ENCODE measurements at places on chromosomes 3 and 15. TPM values are rescaled to one million over a fixed set of nuclear protein-coding genes. Genes with fewer than 3 reads are reported as not detected.

The TRH gene
- not detected for total RNA-seq

The CLDN18 gene
- not detected for total RNA-seq

The VIPR1 gene
- 4.2 TPM for total RNA-seq

The IL16 gene
- total RNA-seq = 0.79 TPM

The RBMS3 gene
- total RNA-seq = 5.9 TPM

The RBPMS2 gene
- total RNA-seq = not detected

The PCBP4 gene
- 15.3 TPM for total RNA-seq

The SEC61A1 gene
- total RNA-seq = 202 TPM

The GABPB1 gene
- 85.0 TPM for total RNA-seq

GRCh38 chr3:126310816-126311215 lies 46.4 kb downstream of the KLF15 start:
- DNase-seq = no peak

- DNase-seq = peak; percentile 89
Measured at GRCh38 chr15:99305761-99306505, 54.7 kb downstream of the LRRC28 start.

DNA sequence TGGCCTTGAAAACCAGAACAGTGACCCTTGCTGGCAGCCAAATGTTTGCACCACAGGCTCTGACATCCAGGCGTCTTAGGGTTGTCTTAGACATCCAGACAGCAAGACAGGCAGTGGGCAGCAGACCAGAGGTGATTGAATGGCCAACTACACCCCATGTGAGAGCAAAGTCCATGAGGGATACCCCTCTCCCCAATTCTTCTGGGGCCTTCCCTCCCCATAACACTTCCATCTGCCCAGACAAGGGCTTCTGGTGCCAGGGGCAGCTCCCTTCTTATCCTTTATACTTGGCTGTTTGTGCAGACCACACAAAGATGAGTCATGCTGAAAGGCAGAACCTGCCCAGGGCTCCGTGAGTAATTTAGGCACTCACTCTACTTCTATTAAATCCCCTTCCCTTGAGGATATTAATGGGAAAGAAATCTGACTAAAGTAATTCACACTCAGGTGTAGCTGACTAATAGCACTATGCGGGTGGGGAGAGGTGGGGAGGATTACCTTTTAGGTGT lies 257.9 kb downstream of the UACA start:
- DNase-seq = peak; percentile 99

- DNase-seq = peak; percentile 74
Measured at GRCh38 chr3:171459942-171460724, at the start of gene TNIK. Gene TNIK (minus strand): TSS chr3:171460405. CDS start chr3:171460063, 342 bp downstream.

GRCh38 chr3:29764041-29764440 lies 483.2 kb downstream of the RBMS3 start:
- peak; percentile 46 for DNase-seq

GRCh38 chr3:78895528-78895927 lies 872.3 kb downstream of the ROBO1 start:
- DNase-seq = no peak

DNA sequence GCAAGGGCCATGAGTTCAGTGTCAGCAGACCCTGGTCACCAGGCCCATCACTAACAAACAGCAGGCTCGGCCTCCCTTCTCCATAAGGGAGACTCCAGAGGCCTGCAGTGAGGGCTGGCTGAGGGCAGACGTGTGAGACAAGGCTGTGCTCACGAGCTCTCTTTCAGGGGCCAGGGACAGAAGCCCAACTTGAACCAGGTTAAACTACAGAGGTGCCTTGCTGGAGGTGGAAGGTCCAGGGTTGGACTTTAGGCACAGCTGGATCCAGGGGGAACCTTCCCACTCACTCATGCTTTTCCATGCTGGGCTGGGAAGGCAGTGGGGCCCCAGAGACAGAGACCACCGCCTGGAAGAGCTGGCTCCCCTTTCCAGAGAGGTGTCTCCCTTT lies 19.0 kb downstream of the CFAP100 start:
- DNase-seq = no peak

GRCh38 chr3:178474526-178474925 lies 61.7 kb upstream of the KCNMB2 start:
- DNase-seq = no peak

DNA sequence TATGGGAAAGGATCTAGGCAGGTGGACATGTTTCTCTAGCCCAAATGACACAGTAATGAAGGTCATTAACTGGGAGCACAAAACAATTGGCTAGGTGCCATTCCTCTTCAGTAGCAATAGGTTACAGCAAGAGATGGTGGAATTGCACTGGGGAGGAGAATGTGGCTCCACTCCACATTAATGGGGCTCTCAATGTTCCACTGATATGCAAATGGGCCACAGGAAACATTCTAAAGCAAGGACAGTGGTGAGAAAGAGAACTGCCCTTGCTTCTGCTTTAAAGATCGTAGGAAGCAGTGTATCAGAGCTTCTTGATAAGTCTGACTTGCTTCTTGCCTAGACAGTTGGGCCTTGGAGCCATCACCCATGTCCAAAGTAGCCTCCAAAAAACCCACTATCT lies 271.4 kb upstream of the PPP2R3A start:
- no peak for DNase-seq

DNA sequence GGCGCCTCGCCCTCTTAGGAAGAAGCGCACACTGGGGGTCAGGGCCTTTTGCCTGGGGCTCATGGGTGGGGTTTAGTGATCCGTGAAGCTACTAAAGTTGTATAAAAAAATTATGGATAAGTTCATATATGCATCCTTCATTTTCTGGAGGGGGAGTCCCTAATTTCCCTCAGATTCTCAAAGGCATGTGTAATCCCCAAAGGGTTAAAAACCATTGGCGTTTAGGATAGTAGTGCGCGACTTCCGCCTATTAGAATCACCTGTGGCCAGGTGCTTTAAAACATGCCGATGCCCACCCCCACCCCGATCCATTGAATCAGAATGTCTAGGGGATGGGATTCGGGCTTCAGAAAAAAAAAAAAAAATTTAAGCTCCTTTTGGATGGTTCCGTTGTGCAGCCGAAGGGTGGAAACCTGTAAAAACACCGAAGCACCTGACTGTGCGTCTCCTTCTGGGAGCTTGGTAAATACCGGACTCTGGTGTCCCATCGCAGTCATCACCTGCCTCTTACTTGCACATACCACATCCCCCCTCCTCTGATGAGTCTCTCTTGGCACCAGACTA lies 570 bp downstream of the APH1B start:
- DNase-seq = peak; percentile 26

DNA sequence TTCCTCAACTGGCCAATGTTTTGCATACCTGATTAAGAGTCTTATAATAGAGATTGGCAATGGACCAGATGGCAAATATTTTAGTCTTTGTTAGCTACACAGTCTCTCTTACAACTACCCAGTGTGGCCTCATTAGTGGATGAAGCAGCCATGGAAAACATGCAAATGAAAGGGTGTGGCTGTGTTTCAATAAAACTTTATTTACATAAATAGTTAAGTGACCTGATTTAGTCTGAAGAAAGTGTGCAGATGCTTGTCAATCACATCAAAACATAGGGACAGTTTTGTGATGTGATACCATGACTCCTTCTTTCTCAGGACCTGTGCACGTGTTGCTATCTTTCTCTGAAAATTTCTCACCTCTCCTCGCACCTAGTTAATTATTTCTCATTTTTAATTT lies 309.8 kb upstream of the GRM7 start:
- DNase-seq = no peak

DNA sequence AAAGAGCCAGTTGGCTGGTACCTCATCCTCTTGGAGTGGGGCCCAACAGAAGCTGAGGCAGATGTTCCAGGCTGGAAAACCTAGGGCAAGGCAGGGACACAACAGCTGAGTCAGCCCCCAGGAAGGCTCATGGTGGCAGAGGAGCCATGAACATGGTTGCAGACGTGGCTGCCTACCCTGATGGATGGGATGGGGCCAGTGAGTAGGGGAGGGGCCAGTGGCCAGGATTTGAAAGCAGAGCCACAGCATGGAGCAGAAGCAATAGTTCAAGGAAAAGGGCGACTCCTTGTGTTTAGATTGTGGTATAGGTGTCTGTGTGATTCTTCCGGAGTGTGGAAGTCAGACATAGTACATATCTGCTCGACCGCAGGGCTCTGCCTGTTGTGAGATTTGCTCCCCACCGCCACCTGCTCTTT lies 24.2 kb downstream of the PXYLP1 start:
- DNase-seq = no peak

- peak; percentile 52 for DNase-seq
Measured at GRCh38 chr15:66698318-66698961, 3.6 kb upstream of the SMAD6 start.

- peak; percentile 48 for DNase-seq
Measured at GRCh38 chr3:64530434-64531049, 157.3 kb downstream of the ADAMTS9 start.

GRCh38 chr15:66884661-66885237 lies 180.7 kb upstream of the SMAD3 start:
- no peak for DNase-seq

- DNase-seq = no peak
Measured at GRCh38 chr3:100880845-100881244, 112.4 kb downstream of the ABI3BP start.

DNA sequence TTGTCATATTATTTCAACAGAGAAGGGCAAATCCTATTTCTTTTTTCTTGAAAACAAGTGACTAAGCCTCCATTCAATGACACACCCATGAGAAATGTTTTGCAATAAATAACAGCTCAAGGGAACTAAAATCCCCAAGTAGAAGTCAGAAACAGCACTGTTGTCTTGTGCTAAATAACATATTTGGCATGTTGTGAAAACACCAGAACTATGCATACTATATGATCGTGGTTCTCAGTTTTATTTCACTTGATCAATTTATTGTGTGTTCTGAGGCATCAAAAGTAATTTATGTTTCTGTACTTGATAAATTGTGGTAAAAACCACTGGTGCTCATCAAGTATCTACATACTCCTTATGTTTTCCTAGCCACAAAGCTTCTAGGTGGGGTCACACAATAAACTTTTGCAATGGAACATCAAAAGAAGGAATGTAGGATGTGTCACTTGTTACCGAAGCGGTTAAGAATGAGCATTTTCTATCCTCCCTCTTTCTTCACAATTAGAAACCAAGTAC lies 691.7 kb upstream of the CBLB start:
- DNase-seq = peak; percentile 86

DNA sequence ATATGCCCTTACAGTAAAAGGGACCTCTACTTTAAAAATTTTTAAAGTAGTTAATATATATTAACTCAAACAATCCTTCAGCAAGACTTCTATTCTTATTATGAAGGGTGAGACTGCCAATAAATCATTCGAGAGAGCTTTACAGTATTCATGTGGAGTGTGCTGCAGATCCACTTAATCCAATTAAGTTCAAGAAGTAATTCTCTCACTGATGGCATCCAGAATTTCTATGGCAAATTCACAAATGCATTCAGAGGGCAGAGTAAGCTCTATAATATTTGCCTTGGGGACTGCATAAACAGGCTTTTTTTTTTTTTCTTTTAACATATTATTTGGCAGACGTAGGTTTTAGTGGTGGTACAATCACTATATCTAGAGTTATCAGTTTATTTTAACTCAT lies 692.0 kb downstream of the NLGN1 start:
- DNase-seq = no peak

DNA sequence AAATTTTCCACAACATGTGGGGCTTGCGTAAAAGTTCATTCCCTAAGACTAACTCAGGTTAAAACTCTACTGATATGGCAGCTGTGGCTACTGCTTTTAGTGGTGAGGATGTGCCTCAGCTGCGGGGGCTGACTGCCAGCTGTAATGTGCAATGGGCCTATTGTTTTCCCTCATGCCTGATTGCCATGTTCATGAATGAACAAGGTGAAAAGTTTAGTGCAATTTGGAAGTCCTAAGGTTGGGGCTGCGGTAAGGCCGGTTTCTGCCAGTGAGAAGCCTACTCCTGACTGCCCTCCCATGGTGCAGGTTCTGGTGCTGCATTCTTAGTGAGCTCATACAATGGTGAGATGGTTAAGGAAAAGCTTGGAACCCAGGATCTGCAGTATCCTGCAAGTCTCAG lies 10.9 kb upstream of the ALDH1L1 start:
- DNase-seq = no peak

DNA sequence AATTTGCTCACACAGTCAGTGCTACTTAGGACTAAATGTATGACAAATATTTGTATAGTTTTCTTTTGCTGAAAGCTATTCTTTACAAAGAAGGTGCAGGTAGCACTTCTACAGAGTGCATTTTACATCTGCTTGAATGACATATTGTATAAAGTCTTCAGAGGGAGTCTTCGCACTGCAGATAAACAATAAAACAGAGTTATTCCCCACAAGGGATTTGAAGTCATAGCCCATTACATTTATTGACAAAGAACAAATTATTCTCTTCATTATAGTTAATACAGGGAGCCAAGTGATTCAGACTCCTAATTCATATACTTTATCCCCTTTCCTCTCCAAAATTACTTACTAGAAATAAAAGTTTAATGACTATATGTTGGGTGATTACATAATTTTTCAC lies 529.7 kb downstream of the EDEM1 start:
- no peak for DNase-seq

- no peak for DNase-seq
Measured at GRCh38 chr15:77620297-77620696, 12.4 kb downstream of the LINGO1 start.

GRCh38 chr15:64634576-64635498 lies 140.6 kb downstream of the RBPMS2 start:
- DNase-seq = peak; percentile 28

DNA sequence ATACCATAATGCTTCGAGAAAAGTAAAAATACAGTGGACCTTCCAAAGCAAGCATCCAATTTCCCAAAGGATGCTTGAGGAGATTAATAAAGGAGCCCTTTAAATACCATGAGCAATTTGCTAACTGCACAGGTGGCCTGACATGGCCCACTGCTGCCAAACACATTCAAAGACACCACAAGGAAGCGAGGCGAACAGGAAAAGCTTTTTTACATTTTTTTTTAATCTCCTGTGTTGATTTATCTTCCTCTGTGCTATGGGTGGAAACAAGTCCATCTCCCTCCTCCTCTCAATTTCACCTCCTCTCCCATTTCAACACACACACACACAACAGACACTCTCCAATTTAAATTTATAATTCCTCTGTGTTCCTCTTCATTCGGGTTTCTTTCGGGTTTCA lies 243.4 kb downstream of the IGSF11 start:
- no peak for DNase-seq

GRCh38 chr15:67736810-67737209 lies 88.5 kb upstream of the SKOR1 start:
- DNase-seq = peak; percentile 39

DNA sequence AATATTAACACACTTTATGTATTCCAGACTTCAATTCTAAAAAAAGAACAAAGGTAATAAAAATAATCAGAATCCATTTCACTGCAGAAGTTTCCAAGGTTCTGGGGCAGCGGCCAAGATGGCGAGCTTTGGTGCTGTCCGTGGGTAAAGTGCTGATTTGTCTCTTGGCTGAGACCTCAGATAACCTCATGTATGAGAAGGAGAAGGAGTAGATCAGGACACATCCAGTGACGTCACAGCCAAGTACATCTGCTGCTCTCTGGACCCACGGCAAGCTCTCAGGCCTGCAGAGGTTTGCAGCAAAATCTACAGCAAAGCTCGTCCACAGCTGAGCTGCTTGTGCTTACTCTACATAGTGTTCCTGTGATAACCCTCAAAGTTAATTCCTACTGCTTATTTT lies 165.7 kb downstream of the MAGI1 start:
- DNase-seq = no peak

- DNase-seq = no peak
Measured at GRCh38 chr3:160159341-160159740, 65.9 kb upstream of the C3orf80 start.

GRCh38 chr3:5071061-5071460 lies 51.0 kb upstream of the ARL8B start:
- DNase-seq = peak; percentile 58

Measured in bronchial epithelial cell (primary cell).